ENCODE measurements at places on chromosomes 16 and 17.

DNA sequence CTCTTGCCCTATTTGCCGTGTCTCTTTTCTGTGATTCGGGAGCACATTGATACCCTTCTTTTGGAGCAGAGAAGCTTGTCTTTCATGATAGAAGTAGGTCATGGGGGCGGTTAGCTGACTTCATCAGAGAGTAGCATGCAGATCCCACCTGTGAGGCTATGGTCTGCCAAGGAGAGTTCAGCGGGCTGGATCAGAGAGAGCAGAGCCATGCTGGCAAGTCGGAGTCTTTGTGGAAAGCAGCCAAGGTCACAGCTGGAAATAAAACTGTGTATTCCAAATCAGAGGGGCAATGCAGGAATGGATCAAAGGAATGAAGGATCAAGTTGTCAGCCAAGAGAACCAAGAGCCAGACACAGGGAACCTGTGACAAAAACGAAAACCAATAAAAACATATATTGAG lies 595.9 kb downstream of the WWOX start:
- DNase-seq: no peak

DNA sequence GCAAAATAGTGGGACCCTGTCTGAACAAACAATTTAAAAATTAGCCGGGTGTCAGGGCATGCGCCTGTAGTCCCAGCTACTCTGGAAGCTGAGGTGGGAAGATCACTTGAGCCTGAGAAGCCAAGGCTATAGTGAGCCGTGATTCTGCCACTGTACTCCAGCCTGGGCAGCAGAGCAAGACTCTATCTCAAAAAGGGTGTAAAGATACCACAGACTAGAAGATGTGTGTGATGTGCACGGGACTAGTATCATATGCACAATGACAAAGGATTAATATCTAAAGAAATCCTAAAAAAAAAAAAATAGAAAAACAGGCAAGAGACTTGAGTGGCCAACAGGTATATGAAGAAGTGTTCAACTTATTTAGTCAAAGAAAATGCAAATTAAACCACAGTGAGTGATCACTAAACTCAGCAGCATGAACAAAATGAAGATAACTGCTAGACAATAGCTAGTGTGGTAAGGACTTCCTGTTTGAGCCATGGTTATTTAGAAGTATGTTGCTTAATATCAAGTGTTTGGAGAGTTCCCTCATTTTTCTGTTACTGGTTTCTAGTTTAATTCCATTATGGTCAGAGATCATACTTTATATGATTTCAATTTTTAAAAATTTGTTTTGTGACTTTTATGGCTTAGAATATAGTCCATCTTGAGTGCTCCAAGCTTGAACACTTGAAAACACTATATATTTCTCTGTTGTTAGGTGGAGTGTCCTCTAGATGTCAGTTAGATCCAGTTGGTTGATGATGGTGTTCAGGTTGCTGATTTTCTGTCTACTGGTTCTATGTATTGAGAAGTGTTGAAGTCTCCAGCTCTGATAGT lies 14.7 kb upstream of the SLX4 start:
- no peak for DNase-seq

- DNase-seq: no peak
These were observed 44.9 kb downstream of the SSH2 start for GRCh38 chr17:29885031-29885640.

GRCh38 chr17:47872651-47873161 lies 21.7 kb upstream of the SP6 start:
- DNase-seq: no peak

DNA sequence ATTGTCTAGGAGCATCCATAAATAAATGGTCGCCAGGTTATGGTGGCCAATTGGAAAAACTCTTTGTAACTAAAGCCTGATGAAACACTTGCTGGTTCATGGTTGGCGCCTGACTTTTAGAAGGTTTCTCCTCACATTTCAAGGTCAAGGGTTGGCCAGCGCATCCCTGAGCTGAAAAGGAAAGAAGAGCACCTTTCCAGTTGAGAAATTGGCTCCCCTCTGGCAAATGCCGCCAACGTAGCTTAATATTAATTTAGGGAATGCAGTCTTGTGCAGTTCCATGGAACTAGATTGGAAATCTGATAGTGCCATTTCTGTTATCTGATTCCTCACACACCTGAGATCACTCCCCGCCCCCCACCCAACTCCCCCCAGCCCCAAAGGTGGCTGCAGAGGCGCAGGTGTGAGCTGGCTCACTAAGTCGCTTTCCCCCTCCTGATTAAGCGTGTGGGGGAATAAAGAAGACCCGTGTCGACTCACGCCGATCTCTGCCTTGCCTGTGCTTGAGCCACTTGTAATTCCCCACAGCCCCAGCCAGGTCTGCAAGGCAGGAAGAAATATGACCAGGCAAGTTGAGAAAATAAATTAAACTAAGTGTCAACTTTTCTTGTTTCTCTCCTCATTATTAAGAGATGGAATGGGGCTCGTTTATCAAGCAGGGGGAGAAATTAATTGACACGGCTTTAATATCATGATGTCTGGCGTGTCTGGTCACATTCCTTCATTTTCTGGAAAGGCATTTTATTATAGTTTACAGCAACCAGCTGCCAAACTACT lies 157.7 kb downstream of the CCDC182 start:
- DNase-seq: no peak

GRCh38 chr17:36846410-36847292 lies 90.6 kb upstream of the LHX1 start:
- no peak for DNase-seq

DNA sequence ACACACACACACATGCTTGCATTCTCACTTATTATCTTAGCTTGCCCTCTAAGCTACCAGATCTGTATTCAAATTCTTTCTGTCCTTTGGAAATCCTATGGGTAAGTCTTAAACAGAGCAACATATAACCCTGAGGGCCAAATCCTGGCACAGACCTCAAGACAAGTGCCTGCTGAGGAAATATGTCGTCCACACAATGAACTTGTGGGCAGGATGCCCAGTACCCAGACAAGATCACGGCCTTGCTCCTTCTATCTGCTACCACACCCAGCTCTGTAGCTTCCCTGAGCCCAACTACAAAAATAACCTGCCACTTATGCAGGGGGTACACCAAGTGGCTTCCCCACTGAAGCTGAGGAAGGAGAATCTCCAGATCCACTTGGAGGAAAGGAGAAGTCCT lies 37.3 kb upstream of the FA2H start:
- no peak for DNase-seq

DNA sequence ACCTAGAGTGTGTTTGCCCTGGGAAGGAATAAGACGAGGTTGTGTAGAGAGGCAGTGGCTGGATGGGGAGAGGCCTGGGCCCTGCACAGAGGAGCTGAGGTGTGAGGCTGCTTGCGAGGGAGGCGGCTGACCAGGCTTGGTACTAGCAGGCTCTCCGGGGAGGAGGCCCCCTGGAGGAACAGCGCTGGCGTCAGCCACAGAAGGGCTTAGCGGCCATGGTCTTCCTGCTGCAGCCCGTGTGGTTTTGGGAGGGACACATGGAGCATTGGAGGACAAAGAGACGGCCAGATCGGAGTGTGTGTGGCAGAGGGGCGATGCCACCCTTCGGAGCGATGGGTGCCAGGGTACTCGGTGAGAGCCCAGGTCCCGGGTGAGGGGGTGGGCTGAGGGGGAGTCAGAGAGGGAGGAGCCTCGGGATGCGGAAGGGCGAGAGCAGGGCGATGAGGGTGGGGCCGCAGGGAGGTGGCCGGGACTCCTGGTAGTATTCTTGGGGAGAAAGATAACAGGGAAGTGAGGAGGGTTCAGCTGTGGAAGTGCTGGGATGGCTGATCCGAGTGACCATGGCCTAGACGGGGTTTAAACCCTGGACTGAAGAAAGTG lies 8.3 kb downstream of the BANP start:
- no peak for DNase-seq

GRCh38 chr17:73360961-73361761 lies 49.4 kb upstream of the CDC42EP4 start:
- no peak for DNase-seq

DNA sequence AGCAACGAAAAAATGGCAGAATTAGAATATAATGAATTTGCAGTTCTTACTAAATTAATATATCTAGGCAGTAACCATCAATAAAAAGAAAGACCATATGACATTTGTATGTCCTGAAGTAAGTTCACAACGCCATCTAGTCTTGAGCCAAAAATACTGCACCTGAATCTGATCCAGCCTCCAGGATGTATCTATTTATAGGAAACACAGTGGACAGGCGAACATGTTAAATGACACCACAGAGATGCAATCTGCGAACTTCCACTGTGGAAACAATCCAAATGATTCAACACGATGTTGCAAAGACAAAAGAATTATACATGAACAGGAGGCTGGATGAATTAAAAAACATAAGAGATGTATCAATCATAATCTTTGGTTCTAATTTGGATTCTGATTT lies 197.6 kb downstream of the CDH13 start:
- DNase-seq: no peak

DNA sequence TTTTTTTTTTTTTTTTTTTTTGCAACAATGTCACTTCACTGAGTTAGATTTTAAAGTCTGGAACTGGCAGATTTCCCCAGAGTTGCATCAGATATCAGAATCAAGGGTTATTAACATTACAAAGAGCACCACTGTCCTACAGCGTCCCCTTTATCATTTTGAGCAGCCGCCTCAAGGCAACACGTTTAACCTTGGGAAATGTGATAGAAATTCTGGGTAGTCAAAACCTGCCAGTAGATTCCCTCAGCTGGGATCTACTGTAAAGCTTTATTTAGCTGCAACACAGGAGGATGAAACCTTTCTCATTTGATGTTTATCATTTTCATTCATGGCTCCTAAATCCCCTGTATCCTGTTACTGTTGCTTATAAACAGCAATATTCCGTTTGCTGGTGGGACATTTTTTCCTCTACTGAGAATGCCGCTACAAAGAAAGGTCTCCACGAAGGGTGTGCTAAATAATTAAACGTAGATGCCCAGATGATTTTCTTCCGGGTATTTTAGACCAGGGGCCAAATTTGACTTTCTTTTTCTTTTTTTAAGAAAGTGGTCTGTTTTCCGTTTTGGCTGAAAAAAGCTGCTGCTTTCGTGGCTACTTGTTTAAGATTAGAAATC lies 436.1 kb upstream of the GOT2 start:
- no peak for DNase-seq

GRCh38 chr16:4510747-4511426 lies 27.7 kb downstream of the CDIP1 start:
- DNase-seq: no peak

GRCh38 chr17:10295728-10296343 lies 77.0 kb downstream of the MYH13 start:
- DNase-seq: peak; percentile 5

DNA sequence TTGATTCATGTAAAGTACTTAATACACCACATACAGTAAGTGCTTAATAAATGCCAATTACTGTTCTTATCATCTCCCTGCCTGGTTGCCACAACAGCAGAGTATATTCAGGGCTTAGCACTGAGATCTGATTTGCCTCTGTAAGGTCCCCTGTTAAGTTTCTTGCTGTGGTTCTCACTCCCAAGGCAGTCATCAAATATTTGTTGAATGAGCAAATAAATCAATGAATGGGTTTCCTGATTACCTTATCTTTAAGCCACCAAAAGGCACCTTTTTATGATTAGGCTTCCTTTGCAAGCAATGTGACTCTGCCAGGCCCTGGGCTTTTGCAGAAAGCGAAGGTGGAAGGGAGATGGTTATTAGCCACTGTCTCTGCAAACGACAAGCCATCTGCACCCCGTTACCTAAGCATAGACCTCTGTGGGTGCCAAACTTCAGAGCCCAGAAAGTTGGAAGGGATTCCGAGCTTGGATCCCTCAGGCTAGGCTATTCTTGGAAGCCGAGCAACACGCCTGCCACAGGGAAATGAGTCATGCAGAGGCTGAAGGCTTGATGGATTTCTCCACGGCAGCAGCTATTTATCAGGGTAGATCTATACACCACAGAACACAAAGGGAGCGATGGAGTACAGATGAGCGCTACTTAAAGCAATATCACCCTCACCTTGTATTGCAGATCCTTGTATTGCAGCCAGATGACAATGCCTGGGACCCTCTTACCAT lies 102.0 kb downstream of the GRIN2A start:
- DNase-seq: no peak

GRCh38 chr17:71444078-71444477 lies 676.7 kb upstream of the SOX9 start:
- no peak for DNase-seq

GRCh38 chr17:15918661-15919259 lies 26.2 kb upstream of the ADORA2B start:
- DNase-seq: no peak

DNA sequence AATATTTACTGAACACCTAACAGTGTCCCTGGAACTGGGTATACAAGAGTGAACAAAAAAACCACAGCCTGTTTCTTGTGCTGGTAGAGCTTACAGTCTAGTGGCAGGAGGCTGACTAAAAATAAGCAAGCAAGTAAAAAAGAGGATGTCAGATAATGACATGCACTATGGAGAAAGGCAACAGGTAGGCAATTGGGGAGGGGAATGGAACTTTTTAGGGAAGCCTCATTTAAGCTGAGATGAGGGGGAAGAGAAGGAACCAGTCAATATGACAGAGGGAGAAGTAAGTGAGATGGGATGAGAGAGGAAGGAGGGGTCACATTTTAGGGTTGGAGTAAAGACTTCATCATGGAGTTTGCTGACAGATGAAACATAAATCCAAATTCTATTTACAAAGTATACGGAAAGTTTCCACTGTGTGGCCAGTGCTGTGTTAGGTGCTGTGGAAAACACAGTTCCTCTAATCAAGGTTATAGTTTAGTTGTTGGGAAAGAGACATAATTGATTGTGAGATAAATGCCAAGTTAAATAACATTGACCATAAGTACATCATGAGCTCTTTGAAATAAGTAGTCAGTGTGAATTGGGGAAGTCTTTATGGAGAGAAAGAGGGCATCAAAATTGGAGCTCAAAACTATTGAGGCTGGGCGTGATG lies 251.4 kb downstream of the FTO start:
- DNase-seq: no peak

- no peak for DNase-seq
These were observed 7.3 kb upstream of the TSPOAP1 start for GRCh38 chr17:58335779-58336455.

GRCh38 chr16:14181371-14182050 lies 110.4 kb downstream of the MRTFB start:
- DNase-seq: no peak

- no peak for DNase-seq
These were observed 318.7 kb upstream of the RBFOX1 start for GRCh38 chr16:7013990-7014389.

All from stimulated activated CD4-positive, alpha-beta T cell treated with anti-CD3 and anti-CD28 coated beads, Interleukin-1b, Interleukin-23, amount 100 ng/mL, for 1 hour (primary cell).